GM12878 (cell line): ENCODE measurements at places on chromosomes 7 and 10. TPM values are rescaled to one million over a fixed set of nuclear protein-coding genes. Genes with fewer than 3 reads are reported as not detected.

SPDYE6 gene
- total RNA-seq = not detected in 2 replicates

CAMK2B gene
- 0.23 and 0.24 TPM in 2 replicates for total RNA-seq

GDF2 gene
- total RNA-seq = not detected in 2 replicates

SFTPA2 gene
- total RNA-seq = 3.4 and 4.2 TPM in 2 replicates

FZD8 gene
- 0.37 and 0.72 TPM in 2 replicates for total RNA-seq

PRTFDC1 gene
- 6.7 and 7.4 TPM in 2 replicates for total RNA-seq

OGA gene
- 75.1 and 87.8 TPM in 2 replicates for total RNA-seq

EPHB4 gene
- 0.82 and 0.85 TPM in 2 replicates for total RNA-seq

AKR1D1 gene
- total RNA-seq = not detected in 2 replicates

ASZ1 gene
- 0.11 TPM in 1 of 2 replicates, not detected in the other for total RNA-seq

EEF1AKMT2 gene
- 18.2 and 21.8 TPM in 2 replicates for total RNA-seq
